Metanephros (tissue), 2 donors: ENCODE measurements at places on chromosomes 5 and 9. TPM values are rescaled to one million over a fixed set of nuclear protein-coding genes. Genes with fewer than 3 reads are reported as not detected.

Gene PCDHGA10
- 9.1 TPM for total RNA-seq

Gene ADAMTS6
- 7.6 TPM for total RNA-seq

Gene NTRK2
- total RNA-seq, result 66.0 TPM

Gene C9orf50
- 0.70 TPM for total RNA-seq

Gene TICAM2
- 2.9 TPM for total RNA-seq

Gene FGF1
- 10.2 TPM for total RNA-seq

Gene ADGRV1
- total RNA-seq, result 14.5 TPM

Gene DMRT3
- 0.58 TPM for total RNA-seq

Gene LHX3
- not detected for total RNA-seq

Gene FOXI1
- 3.8 TPM for total RNA-seq

Gene DCTN4
- 71.7 TPM for total RNA-seq

Gene TAF11L10
- total RNA-seq, result not detected

Gene DNAI1
- total RNA-seq, result 1.3 TPM

Gene CD14
- 81.6 TPM for total RNA-seq

Gene DBH
- 1.1 TPM for total RNA-seq

Gene INSL4
- not detected for total RNA-seq

Gene ARID3C
- total RNA-seq, result 0.12 TPM

Gene ANGPTL2
- 17.6 TPM for total RNA-seq

Gene LRRC70
- 12.3 TPM for total RNA-seq

Gene TMEFF1
- 9.9 TPM for total RNA-seq

Gene CNTLN
- 13.8 TPM for total RNA-seq

Gene TEX48
- total RNA-seq, result not detected

Gene FYB1
- 5.5 TPM for total RNA-seq

Gene DAPK1
- total RNA-seq, result 80.8 TPM

Gene RASEF
- total RNA-seq, result 6.1 TPM

Gene PCDHGA3
- total RNA-seq, result 4.8 TPM

Gene IL7R
- total RNA-seq, result 1.6 TPM
